ENCODE measurements at places on chromosomes 6 and 20.

- peak; percentile 37 for DNase-seq
Measured at GRCh38 chr6:13194852-13195251, 133.5 kb downstream of the TBC1D7 start.

GRCh38 chr6:90425161-90425641, 128.6 kb upstream of the BACH2 start:
- no peak for DNase-seq

- no peak for DNase-seq
Measured at GRCh38 chr20:47456041-47456537, 45.6 kb upstream of the NCOA3 start.

DNA sequence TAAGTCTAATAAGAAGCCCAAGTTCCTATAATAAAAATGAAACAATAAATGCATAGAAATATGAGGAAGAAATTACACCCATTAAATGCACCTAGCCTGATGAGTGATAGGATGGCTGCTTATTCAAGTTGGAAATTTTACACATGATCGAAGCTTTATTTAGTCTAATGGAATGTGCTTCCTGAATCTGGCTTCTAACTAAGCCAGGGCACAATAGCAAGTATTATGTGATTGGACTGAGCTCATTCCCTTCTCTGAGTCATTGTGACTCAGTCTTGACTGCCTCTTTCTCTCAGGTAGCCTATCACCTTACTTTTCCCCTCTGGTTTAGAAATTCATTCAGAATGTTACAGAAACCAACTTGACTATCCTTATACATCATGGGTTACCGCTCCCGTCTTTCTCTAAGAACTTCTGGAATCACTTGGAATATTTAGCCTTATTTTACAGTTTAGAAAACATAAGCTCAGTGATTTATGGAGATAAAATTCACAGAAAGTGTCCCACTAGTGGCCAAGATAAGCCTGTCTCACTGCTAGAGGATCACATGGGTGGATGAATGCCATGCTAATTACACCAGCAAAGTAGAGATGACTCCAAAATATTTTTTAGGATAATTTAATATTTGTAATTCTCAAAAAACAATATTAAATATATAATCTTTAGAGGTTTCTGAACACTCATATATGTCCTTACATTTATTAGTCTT, 505.3 kb upstream of the JAG1 start:
- peak; percentile 7 for DNase-seq

DNA sequence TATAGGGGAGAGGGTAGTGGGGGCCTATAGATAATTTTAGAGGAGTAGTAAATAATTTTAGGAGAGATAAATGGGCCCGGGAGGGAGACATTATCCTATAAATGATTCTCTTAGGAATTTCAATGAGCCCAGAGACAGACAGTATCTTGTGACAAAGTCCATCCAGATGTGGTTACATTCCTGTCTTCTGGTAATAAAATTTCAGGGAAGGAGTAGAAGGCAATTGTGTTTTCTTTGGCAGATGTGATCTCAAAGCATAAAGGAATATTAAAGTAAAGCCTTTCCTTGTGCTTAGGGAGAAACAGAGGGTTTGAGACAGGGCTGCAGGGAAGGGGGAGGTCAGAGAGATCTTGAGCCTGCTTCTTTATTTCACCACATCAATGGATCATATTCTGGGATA, 979.8 kb upstream of the GJE1 start:
- DNase-seq, result no peak

Measured in AG04450 (cell line).